HCEC 1CT (cell line): ENCODE measurements at places on chromosomes 1 and 21.

DNA sequence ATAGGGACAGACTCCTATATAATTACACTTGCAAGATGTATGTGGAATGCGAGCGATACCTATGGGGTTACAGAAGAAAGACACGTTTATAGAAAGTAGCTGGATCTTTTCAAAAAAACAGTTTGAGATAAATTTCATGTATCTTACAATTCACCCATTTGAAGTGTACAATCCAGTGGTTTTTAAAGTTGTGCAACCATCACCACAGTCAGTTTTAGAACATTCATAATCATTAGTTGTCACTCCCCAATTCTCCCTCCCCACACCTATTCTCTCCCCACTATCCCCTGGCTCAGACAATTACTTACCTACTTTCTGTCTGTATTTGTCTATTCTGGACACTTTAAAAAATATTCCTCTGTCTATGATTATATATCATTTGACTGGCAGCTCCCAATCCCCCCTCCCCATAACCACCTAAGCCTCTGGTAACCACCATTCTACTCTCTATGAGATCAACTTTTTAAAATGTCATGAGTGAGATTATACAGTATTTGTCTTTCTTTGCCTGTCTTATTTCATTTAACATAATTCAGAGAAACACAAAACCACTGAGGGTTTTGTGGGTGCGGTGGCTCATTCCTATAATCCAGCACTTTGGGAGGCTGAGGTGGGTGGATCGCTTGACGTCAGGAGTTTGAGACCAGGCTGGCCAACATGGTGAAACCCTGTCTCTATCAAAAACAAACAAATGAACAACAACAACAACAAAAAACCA lies 39.1 kb downstream of the MRPS6 start:
- DNase-seq = peak; percentile 11

DNA sequence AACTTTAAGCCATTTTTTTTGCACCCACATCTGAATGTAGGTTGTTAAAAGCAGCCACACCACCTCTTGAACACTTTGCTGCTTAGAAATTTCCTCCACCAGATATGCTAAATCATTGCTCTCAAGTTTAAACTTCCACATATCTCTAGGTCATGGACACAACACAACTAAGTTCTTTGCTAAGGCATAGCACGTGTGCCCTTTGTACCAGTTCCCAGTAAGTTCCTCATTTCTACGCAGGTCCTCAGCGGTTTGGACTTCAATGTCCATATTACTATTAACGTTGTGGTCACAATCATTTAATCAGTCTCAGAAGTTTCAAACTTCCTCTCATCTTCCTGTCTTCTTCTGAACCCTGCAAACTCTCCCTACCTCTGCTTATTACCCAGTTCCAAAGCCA lies 661.6 kb upstream of the PKN2 start:
- no peak for DNase-seq

DNA sequence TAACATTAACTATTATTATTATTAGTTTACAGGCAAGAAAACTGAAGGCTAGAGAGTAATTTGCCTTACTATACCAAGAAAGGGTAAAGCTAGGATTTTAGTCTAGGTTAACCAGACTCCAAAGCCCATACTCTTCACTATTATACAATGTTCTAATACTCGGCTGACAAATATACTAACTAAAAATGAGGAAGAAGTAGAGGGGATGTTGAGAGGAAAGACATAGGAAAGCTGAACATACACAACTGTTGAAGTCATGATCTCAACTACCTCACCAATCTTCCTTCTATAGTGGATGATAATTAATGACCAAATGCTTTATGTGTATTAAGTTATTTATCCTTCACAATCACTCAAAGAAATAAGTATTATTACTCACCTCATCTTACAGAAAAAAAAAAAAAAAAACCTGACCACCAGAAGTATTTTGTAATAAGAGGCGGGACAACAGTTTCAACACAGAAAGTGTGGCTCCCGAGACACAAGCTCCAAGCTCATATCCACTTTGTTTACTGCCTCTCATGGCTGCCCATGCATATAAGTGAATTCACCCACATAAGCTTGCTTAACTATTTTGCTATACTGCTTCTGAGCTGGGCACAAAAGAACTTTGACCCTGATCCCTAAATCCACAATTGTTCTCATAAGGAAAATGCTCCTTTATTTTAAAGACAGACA lies 78.0 kb downstream of the USP1 start:
- peak; percentile 38 for DNase-seq

- DNase-seq = no peak
Measured at GRCh38 chr21:43676391-43676790, 17.0 kb downstream of the RRP1B start.

DNA sequence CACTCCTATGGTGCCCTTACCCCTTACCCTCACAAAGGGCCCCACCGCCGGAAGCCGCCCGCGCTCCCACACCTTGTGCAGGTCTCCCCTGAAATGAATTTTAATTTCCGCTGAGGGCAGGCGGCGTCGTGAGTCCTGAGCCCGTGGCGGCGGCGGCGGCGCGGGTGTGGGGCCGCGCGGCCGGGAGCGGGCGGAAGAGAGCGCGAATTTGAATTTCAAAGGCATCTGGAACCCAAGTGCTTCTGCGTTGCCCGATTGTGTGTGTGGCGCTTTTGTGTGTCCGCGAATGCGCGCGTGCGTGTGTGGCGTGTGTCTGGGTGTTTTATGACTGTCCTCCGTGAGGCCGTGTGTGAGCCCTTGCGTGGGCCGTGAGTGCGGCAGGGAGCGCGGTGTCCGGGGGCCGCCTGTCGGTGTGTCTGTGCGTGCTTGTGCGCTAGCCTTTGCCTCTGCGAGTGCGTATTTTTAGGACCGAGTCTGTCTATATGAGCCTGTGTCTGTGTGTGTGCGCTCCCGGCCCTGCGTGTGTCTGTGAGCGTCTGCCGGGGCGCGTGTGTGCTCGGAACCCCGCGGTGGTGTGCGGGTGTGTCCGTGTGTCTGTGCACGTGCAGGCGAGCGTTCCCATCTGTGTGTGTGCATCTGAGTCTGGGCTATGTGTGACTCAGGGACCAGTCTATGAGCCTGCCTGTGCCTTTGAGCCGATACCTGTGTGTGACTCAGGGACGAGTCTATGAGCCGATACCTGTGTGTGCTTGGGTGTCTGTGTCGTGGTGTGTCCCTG lies 7.9 kb upstream of the ADGRB2 start:
- no peak for DNase-seq

DNA sequence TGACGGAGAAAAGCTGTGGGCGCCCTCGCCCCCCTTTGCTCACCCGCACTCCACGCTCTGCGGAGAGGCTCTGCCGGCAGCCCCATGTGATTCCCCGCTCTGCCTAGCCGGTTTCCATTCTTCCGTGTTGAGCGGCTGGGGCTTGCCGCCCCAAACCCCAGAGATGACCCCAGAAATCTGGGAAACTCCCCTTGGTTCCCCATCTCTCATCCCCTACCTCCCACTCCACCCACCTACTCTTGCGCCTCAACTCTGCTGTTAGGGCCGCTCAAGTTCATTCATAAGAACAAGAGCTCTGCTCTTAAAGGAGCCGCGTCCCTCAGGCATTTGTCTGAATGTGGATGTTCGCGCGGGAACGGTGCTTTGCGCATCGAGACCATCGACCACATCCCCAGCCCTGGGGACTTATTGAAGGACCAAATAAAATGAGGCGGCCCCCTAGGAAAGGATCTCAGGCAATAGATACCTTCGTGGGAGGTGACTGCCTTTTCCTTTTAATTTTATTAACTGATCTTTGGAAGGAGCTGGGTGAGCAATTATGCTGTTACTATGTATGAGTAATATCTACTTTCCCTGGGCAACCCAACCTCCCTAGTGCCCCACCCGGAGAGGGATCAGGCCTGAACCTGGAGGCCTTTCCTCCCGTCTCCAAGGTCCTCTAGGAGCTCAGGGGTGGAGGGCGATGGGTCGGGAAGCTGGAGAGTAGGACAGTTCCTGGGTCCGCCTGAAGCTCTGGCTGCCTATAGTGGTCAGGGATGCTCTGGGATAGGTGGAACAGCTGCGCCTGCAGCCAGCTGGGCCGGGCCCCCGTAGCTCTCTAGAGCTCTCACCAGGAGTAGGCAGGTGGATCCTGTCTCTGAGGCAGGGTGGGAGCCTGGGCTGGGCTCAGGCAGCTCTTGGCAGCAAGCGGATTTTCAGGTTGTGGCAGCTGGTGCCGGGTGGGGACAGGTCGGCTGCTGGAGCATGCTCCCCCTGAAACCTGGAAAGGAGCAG lies 898 bp downstream of the MFSD2A start:
- peak; percentile 58 for DNase-seq

GRCh38 chr1:35264871-35265270 lies 3.6 kb upstream of the ZMYM4 start:
- DNase-seq = no peak
